ENCODE measurements at places on chromosomes 11 and 22. TPM values are rescaled to one million over a fixed set of nuclear protein-coding genes. Genes with fewer than 3 reads are reported as not detected.

CLCF1 gene
- total RNA-seq = 3.4 TPM

TRIM49 gene
- total RNA-seq = not detected

PIH1D2 gene
- total RNA-seq = 1.5 TPM

LINC01488 gene
- total RNA-seq = not detected

DBX1 gene
- total RNA-seq = not detected

BBOX1 gene
- 0.28 TPM for total RNA-seq

TMPRSS13 gene
- total RNA-seq = not detected

OR5B2 gene
- not detected for total RNA-seq

SEPTIN3 gene
- total RNA-seq = 0.14 TPM

MPPED2 gene
- total RNA-seq = not detected

SAA1 gene
- total RNA-seq = not detected

C11orf42 gene
- not detected for total RNA-seq

PRG2 gene
- 0.55 TPM for total RNA-seq

FTH1 gene
- total RNA-seq = 1,182 TPM

EIF1AD gene
- 29.0 TPM for total RNA-seq

LRFN4 gene
- total RNA-seq = 10.7 TPM

GAL3ST1 gene
- total RNA-seq = 0.18 TPM

C1QTNF4 gene
- not detected for total RNA-seq

MCHR1 gene
- 1.00 TPM for total RNA-seq

BLID gene
- total RNA-seq = 4.3 TPM

TRIM66 gene
- total RNA-seq = 6.0 TPM

HORMAD2 gene
- total RNA-seq = under 0.01 TPM

OMP gene
- total RNA-seq = 0.43 TPM

MUC5AC gene
- total RNA-seq = not detected

IMMP1L gene
- 7.2 TPM for total RNA-seq

UCP3 gene
- 0.55 TPM for total RNA-seq

UBXN1 gene
- 193 TPM for total RNA-seq

FJX1 gene
- 10.4 TPM for total RNA-seq

SYT7 gene
- 0.74 TPM for total RNA-seq

H19 gene
- 1.7 TPM for total RNA-seq

CBX7 gene
- 6.6 TPM for total RNA-seq

FAT3 gene
- 0.14 TPM for total RNA-seq

ELMOD1 gene
- 0.83 TPM for total RNA-seq

Data from smooth muscle cell of bladder (primary cell).